ENCODE measurements at places on chromosomes 4 and X.
A peak's percentile ranks its signal among the peaks of the same experiment; 100 is the strongest.

DNA sequence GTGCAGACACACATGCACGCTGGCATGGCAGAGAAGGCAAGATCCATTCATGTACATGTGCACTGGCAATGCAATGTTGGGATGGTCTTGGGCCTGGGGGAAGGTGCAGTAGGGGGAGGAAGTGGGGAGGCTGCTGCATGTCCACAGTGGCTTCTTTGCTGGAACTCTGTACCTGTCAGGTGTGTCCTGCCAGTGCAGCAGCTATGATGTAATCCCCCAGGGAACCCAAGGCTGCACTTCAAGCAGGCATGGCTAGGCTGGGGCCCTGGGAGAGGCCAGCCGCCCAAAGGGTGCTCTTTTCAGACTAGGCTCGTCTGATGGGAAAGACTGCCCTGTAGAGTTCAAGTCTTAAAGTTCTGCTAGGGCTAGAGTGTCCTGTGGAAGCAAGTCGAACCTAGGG lies 1304.0 kb downstream of the FAM133A start:
- DNase-seq, result no peak

DNA sequence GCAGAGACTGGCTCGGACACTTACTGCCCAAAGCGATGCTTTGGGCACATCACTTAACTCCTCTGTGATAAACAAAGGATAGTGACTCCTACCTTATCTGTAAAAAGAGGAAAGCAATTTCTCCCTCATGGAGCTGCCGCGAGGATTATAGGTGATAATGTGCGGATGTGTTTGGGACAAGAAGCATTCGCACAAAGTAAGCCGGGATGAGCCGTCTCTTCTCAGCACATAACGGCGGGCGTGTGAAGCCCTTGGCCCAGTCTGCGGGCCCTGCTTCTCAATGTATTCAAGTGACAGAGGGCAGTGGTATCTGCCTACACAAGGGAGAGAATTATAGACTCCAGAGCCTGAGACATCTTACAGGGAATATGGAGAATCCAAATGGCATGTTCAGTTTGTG lies 550.3 kb upstream of the CPEB2 start:
- DNase-seq, result no peak

- DNase-seq, result no peak
These were observed 14.9 kb downstream of the RAB33A start for GRCh38 chrX:130186651-130187050.

GRCh38 chr4:76003035-76003434 lies 4.3 kb downstream of the CXCL9 start:
- DNase-seq, result no peak

DNA sequence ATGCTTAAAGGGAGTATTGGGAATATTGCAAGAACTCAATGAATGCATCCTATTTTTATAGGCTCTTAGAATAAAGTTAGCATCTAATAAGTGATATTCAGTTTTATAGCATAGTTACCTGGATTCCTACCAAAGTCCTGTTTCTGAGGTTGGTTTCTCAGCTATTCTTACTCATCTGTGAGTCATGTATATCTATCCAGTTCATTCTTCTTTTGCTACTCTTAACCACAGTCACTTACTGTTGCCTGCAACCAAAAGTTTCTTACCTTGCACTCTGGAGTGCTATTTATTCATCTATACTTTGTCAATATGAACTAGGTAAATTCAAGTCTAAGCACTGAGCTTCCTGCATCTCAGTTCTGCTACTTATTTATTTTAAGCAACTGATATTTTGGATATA lies 322.5 kb downstream of the HS3ST1 start:
- peak; percentile 29 for DNase-seq

DNA sequence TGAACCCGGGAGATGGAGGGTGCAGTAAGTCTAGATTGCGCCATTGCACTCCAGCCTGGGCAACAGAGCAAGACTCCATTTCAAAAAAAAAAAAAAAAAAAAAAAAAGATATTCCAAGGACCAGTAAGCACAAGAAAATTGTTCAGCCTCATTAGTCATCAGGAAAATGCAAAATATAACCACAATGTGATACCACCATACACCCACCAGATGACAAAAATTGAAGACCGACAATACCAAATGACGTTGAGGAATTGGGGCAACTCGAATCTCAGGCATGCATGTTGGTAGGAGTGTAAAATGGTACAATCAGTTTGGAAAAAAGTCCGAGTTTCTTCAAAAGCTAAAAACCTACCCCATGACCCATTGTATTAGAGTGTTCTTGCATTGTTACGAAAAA lies 130.2 kb upstream of the FAM9B start:
- DNase-seq, result no peak

- DNase-seq, result peak; percentile 68
These were observed 50.8 kb downstream of the PRPS1 start for GRCh38 chrX:107678957-107679740.

- no peak for DNase-seq
These were observed 987.2 kb downstream of the PDHA2 start for GRCh38 chr4:96827086-96827485.

GRCh38 chr4:140806163-140806562 lies 50.0 kb upstream of the TBC1D9 start:
- DNase-seq, result no peak

GRCh38 chrX:68286076-68286475 lies 147.2 kb downstream of the OPHN1 start:
- no peak for DNase-seq

DNA sequence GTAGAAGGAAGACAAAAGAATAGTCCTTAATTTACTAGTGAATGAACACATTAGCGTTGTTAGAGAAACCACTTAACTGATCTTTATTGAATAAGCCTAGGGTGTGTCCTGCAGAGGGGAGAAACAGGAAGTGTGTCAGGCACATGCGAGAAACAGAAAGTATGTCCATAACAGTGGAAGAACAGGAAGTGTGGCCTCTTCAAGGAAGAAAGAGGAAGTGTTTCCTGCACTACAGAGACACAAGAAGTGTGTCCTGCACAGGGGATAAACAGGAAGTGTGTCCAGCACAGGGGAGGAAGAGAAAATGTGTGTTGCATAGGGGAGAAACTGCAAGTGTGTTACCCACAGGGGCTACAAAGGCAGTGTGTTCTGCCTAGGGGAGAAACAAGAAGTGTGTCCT lies 539.6 kb upstream of the PRKX start:
- DNase-seq, result peak; percentile 72

GRCh38 chr4:165464813-165465381 lies 86.1 kb downstream of the CPE start:
- peak; percentile 74 for DNase-seq

GRCh38 chrX:96689991-96690390 lies 5.3 kb downstream of the DIAPH2 start:
- no peak for DNase-seq

DNA sequence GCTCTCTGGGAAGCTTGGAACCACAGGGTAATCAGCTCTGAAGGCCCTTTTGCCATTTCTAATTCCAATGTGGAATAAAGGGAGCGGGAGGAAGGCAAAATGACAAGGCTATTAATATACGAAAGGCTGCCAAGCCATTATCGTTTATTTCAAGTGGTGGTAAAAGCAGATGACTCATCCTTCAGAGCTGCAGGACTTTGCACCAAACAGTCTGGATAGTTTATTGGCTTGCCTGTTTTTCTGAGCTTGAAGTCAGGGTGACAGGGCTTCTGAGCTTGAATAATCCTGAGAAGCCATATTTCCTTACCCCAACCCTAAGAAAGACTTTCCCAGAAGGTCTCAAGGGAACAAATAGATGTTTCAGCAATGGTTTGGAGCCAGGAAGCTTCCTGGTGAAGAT lies 7.7 kb upstream of the GABRE start:
- DNase-seq, result peak; percentile 33

DNA sequence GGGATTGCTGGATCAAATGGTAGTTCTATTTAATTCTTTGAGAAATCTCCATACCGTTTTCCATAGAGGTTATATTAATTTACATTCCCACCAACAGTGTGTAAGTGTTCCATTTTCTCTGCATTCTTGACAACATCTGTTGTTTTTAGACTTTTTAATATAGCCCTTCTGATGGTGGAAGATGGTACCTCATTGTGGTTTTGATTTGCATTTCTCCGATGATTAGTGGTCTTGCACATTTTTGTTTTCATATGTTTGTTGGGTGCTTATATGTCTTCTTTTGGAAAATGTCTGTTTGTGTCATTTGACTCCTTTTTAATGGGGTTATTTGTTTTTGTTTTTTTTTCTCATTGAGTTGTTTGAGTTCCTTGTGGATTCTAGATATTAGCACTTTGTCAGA lies 75.3 kb upstream of the PUDP start:
- no peak for DNase-seq

DNA sequence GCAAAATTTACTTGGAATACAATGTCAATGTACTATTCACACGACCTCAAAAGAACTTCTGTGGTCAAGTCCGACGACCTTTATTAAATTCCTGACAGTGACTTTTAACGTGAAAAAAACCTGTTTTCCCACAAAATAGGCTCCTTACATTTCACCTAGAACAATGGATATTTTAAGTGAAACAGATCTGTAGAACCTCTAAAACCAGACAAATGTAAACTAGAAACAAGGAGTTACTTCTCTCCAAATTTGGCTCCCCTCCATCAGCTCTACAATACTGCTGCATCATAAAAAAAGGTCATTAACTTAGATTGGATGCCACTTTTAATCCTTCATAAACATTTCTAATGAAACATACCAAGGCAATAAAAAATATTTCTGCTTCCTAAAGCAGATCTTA lies 1.2 kb downstream of the NEK1 start:
- no peak for DNase-seq

DNA sequence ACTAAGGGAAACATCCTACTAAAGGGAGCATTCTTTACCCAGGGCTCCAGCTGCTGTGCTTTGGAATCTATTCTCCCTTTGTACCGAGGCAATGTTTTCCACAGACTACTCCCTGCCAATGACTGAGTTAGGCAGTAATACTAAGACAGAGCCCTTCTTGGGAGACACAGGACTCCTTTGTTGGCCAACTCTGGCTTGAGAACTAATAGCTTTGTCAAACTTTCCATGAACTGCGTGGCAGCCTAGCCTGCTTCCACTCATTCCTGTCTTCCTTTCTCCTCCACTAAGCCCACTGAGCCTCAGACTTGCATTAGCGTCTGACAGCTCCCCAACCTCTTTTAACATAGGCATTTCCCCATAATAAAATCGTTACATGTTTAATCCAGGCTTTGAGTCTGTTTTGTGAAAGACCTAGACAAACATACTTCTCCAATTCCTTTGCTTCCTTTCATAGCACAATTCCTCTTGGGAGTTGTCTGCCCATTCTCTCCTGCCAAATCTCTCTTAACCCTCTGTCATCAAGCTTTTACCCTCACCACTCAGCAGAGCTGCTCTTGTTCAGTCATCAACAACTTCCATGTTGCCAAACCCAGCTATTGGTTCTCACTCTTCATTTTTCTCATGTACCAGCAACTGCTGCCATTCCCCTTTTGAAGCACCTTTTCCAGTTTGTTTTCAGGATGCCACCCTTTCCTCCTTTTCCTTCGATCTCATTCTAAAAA lies 300.3 kb upstream of the IGFBP7 start:
- no peak for DNase-seq

DNA sequence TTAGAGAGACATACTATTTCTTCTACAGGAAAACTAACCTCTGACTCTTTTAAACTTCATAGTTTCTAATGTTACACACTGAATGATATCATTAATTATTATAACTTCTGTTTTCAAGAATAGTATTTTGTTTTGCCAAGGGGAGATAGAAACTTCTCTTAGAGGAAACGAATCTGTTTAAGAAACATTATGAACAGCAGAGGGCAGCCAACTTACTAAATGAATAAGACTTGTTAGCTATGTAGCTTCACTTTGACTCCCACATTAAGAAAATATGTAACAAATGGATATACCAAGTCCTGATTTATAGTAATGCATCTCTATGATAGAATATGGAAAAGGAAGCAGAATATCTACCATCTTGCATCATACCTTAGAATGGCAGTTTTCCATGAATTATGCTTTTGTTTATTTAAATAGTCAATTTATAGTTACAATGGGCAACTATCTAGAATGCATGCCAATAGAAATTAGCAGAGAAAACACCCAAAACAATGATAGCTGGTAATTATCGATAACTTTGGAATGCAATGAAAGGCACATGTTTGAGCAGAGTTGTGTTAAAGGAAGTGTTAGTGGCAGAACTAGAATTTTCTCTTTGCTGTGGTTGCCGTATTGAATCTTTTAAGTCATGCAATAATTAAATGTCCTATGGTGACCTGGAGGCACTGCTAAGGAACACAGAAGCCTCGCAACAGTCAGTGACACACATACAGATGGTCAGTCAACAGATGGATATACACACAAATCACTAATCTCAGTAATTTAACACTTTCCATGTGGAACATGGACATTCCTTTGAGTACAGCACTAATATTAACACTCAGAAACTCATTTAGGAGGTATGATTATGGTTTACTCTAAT lies 105.7 kb upstream of the PDLIM3 start:
- peak; percentile 85 for DNase-seq

- no peak for DNase-seq
These were observed 751.5 kb upstream of the FAM241A start for GRCh38 chr4:111393781-111394180.

DNA sequence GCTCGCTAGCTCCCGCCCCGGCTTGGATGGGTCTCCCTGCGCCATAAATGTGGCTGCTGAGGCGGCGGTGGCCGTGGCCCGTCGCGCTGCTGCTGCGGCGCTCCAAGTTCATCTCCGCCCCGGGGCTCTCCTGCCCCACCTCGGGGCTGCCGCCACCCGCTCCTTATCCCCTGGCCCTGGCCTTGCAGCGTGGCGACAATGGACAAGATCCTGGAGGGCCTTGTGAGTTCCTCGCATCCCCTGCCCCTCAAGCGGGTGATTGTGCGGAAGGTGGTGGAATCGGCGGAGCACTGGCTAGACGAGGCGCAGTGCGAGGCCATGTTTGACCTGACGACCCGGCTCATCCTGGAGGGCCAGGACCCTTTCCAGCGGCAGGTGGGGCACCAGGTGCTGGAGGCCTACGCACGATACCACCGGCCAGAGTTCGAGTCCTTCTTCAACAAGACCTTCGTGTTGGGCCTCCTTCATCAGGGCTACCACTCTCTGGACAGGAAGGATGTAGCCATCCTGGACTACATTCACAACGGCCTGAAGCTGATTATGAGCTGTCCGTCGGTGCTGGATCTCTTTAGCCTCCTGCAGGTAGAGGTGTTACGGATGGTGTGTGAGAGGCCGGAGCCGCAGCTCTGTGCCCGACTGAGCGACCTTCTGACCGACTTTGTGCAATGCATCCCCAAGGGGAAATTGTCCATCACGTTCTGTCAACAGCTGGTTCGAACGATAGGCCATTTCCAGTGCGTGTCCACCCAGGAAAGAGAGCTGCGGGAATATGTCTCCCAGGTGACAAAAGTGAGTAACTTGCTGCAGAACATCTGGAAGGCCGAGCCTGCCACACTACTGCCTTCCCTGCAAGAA lies 763 bp downstream of the USP38 start:
- DNase-seq, result peak; percentile 63

- DNase-seq, result no peak
These were observed 797.7 kb downstream of the ADGRL3 start for GRCh38 chr4:61997831-61998230.

Data from OCI-M1 (cell line).